Mucosa of gallbladder (tissue), 1 donor: ENCODE measurements at places on chromosomes 5 and 9. TPM values are rescaled to one million over a fixed set of nuclear protein-coding genes. Genes with fewer than 3 reads are reported as not detected.

Gene ANGPTL2
- total RNA-seq, result 55.2 TPM

Gene PROB1
- 3.0 TPM for total RNA-seq

Gene PCDHGA3
- total RNA-seq, result 4.0 TPM

Gene FOXD4L6
- not detected for total RNA-seq

Gene DEPDC1B
- 117 TPM for total RNA-seq

Gene PAPPA
- total RNA-seq, result 5.6 TPM

Gene TSSK1B
- total RNA-seq, result 0.20 TPM

Gene SH3TC2
- total RNA-seq, result 2.7 TPM

Gene EQTN
- 0.32 TPM for total RNA-seq

Gene CACFD1
- 79.3 TPM for total RNA-seq

Gene SPATA31A3
- not detected for total RNA-seq

Gene PMPCA
- total RNA-seq, result 41.2 TPM

Gene HAVCR1
- 0.26 TPM for total RNA-seq

Gene PCDHGB4
- 5.2 TPM for total RNA-seq

Gene SPINK7
- total RNA-seq, result not detected

Gene TXNDC8
- not detected for total RNA-seq

Gene BBLN
- total RNA-seq, result 75.4 TPM

Gene CAMK2A
- total RNA-seq, result 5.0 TPM

Gene NDST1
- total RNA-seq, result 80.7 TPM

Gene FGFR4
- total RNA-seq, result 233 TPM

Gene ADAMTSL2
- 14.0 TPM for total RNA-seq

Gene UBAP1
- total RNA-seq, result 45.2 TPM

Gene SLC25A2
- total RNA-seq, result not detected

Gene OR13C3
- total RNA-seq, result not detected

Gene SLC4A9
- total RNA-seq, result 0.86 TPM

Gene HTR4
- 3.8 TPM for total RNA-seq

Gene SGCD
- 10.6 TPM for total RNA-seq

Gene PRLR
- total RNA-seq, result 9.3 TPM

Gene PALM2AKAP2
- 10.1 TPM for total RNA-seq

Gene BTNL9
- 11.5 TPM for total RNA-seq

Gene HINT1
- 152 TPM for total RNA-seq

Gene WDR38
- not detected for total RNA-seq

Gene SCGB3A2
- total RNA-seq, result not detected

Gene FAM169A
- total RNA-seq, result 6.0 TPM

Gene TMEM252
- not detected for total RNA-seq

Gene TRAF1
- total RNA-seq, result 7.9 TPM

Gene SERF1A
- total RNA-seq, result 14.5 TPM

Gene SHOC1
- total RNA-seq, result not detected

Gene SPOCK1
- total RNA-seq, result 13.6 TPM

Gene AK6
- 32.4 TPM for total RNA-seq

Gene SLC36A2
- 0.14 TPM for total RNA-seq

Gene MYMK
- total RNA-seq, result not detected

Gene ARHGEF37
- 32.8 TPM for total RNA-seq

Gene ENTPD8
- 27.9 TPM for total RNA-seq

Gene HMCN2
- 1.8 TPM for total RNA-seq

Gene PWWP2A
- 26.3 TPM for total RNA-seq

Gene RNF180
- 14.8 TPM for total RNA-seq

Gene GOLPH3
- total RNA-seq, result 154 TPM

Gene INSYN2B
- 0.46 TPM for total RNA-seq

Gene FOXD4
- total RNA-seq, result 0.43 TPM

Gene FBN2
- 3.5 TPM for total RNA-seq

Gene BTNL8
- total RNA-seq, result 47.3 TPM

Gene C5orf52
- total RNA-seq, result not detected

Gene FST
- total RNA-seq, result 3.8 TPM

Gene GDF9
- 0.09 TPM for total RNA-seq

Gene NR4A3
- 7.5 TPM for total RNA-seq
